Lung (tissue), 17 donors: ENCODE measurements at places on chromosomes 7 and 10.
A peak's percentile ranks its signal among the peaks of the same experiment; 100 is the strongest.

DNA sequence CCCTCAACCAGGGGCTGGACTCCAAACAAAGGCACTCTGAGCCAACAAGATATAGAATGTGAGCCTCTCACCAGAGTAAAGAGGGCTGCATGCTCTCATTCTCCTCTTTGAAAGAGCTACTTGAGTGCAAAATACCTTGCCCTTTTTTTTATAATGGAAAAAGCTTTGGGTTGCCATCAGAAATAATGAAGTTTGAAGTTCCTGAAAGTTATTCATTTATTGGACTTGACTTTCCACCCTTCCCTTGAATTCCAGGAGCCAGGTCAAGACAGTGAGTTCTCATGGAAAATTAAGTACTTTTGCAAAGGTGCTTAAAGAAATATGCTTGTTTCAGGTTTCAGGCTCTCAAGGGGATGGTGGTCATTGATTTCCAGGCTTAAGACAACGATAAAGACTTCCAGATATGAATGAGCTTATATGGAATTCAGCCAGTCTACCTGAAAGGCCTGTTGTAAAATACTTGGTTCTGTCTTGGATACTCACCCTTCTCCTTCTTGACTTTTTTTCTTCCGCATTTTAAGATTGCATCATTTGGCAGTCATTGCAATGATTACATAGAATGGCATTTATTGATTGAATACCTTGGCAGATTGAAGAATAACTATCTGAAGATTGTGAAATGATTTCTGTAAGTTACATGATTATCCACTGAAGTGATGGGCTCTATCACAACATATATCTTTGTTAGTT, 696.4 kb downstream of the INHBA start:
- H3K27me3 ChIP-seq, result no peaks in the 10 kb centered on the region
- H3K4me1 ChIP-seq, result no peaks in the 10 kb centered on the region
- no peak overlapping the region for H3K27ac ChIP-seq
- DNase-seq, result peak; percentile 32
- no peak overlapping the region for H3K4me3 ChIP-seq

DNA sequence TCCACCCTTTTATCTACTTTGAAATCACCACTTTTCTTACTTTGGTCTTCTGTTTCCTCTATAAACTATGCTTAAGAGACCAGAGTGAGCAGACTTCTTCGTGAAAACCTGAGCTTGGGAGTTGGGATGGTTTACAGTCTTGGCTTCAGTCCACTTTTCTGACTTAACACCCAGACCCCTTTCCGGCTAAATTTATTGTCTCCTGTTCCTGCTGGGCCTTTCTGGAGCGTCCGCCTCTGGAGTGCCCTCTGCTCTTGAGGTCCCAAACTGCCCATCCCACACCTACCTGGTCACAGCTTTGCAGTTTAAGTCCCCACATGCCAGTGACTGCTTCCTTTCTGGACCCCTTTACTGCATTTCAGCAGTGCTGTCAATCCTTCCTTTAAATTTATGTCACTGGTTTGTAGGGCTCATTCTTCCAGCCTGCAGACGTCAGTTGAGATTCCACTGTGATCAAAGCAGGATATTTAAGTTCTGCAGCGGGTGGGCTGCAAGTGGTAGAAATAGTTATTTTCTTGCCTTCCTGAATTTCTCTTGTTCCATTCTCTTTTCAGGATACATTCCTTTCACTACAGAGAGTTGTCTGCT, 80.3 kb downstream of the KAT6B start:
- H3K36me3 ChIP-seq, result no peaks in the 10 kb centered on the region
- peaks cover 11% of the 10 kb centered on the region for H3K4me1 ChIP-seq
- H3K27ac ChIP-seq, result no peak overlapping the region
- no peak for DNase-seq

DNA sequence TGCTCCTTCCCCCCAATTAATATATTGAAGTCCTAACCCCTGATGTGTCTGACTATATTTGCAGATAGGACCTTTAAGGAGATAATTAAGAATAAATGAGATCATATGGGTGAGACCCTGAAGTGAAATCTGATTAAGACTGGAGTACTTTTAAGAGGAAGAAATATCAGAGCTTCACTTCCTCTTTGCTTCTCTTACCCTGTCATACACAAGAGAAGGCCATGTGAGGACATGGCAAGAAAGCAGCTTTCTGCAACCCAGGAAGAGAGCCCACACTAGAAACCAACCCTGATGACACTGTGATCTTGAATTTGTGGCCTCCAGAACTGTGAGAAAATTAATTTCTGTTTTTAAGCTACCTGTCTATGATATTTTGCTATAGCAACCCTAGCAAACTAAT, 44.2 kb downstream of the JMJD1C start:
- H3K27me3 ChIP-seq, result no peaks in the 10 kb centered on the region
- H3K27ac ChIP-seq, result no peak overlapping the region
- H3K4me1 ChIP-seq, result peaks cover 1% of the 10 kb centered on the region
- H3K4me3 ChIP-seq, result no peak overlapping the region

GRCh38 chr7:6917258-6917657, 91.2 kb upstream of the CCZ1B start:
- no peaks in the 10 kb centered on the region for H3K4me1 ChIP-seq
- H3K36me3 ChIP-seq, result no peaks in the 10 kb centered on the region
- no peaks in the 10 kb centered on the region for H3K27me3 ChIP-seq
- DNase-seq, result no peak

DNA sequence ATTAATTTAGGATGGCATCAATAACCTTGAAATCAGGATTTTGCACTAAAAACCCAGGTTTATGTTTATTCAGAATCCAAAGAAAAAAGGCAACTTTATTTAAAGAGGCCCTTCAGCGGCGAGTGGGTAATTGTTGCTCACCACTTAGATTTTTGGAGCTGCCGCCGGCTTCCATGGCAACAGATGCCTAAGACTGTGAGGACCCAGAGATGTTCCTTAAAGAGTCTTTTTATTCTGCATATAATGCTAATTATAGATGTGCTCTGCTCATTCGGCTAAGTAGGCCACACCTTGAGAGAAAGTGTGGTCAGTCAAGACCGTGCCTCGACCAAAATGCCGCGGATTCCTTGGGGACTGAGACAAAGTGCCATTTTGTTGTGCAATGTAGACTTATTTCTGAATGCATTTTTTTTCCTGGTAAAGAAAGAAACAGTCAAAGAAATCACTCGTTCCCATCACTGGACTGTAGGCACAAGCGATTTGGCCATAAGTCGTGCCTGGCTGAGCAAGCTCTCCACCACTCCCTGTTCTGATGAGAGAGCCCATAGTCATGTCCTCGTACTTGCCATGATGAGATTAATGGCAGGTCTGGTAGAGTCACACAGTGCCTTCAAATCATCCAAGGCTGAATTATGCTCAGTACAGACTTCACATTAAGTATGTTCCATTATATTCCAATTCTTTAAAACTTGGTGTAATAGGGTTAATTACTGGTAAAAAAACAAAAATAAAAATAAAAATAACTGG, 21.4 kb upstream of the MGMT start:
- H3K4me1 ChIP-seq, result no peaks in the 10 kb centered on the region
- H3K4me3 ChIP-seq, result no peak overlapping the region
- H3K27me3 ChIP-seq, result no peaks in the 10 kb centered on the region
- H3K27ac ChIP-seq, result no peak overlapping the region

DNA sequence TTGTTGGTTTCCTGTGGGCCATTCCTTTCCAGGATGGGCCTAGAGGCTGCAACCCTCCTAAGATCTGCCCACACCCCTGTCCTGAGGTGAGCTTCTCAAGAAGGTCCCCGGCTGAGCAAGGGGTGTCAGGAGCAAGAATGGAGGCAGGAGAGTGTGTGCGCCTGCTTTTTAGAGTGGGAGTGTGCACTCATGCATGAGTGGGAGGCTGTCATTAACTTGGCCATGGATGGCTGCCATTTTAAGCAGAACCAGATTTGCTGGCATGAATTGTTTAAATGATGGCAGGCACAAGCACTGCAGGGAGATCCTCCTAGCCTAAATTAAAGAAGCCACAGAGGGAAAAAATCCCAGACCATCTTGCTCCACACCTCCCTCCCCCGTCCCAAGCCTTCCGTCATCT, 2.9 kb upstream of the SGPL1 start:
- H3K4me3 ChIP-seq, result no peak overlapping the region
- no peaks in the 10 kb centered on the region for H3K27me3 ChIP-seq
- no peak overlapping the region for H3K27ac ChIP-seq

- H3K4me3 ChIP-seq, result no peak overlapping the region
- H3K27ac ChIP-seq, result no peak overlapping the region
- H3K4me1 ChIP-seq, result no peaks in the 10 kb centered on the region
- DNase-seq, result no peak
- no peaks in the 10 kb centered on the region for H3K27me3 ChIP-seq
- no peaks in the 10 kb centered on the region for H3K36me3 ChIP-seq
These were observed 263.0 kb downstream of the GRID1 start for GRCh38 chr10:86103391-86104101.

DNA sequence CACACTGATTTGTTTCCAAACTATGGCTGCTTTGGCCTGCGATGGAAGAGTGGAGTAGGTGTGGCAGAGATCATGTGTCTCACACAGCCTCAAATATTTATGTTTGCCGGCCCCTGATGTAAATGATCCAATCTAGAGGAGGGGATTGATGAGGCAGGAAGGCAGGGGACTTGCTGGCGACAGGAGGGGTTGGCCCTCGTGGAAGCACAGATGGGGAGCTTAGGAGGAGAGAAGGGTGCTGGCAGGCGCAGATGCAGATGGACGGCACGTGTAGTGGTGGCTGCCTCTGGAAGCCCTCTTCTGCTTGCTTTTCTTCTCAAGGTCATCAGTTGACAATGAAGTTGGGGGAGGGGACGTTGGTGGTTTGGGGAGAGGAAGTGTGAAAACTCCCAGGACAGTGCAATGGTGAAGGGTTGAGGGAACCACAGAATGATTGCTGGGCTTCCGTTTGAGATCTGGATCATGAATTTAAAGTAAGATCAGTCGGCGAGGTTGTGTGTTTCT, 15.4 kb downstream of the COL13A1 start:
- H3K27me3 ChIP-seq, result no peaks in the 10 kb centered on the region
- H3K4me3 ChIP-seq, result no peak overlapping the region
- H3K27ac ChIP-seq, result no peak overlapping the region
- H3K4me1 ChIP-seq, result peaks cover 17% of the 10 kb centered on the region
- DNase-seq, result peak; percentile 94

DNA sequence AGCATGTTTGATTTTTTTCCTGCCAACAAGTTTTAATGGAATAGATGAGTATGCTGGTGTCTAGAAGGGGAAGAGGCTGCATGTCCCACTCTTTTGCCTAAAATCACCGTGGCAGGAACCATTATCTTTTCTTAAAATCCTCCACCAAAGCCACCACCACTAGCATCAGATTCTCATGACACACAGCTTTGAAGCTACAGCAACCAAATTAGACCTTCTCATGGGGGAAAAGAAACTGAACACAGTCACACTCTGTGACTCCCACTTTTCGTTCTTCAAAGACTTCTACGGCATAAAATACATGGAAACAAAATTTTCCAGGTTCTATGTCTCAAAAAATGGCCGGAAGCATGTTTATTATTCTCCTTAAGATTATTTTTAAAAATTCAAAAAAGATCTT, 81.8 kb downstream of the SGMS1 start:
- DNase-seq, result no peak
- H3K27ac ChIP-seq, result no peak overlapping the region
- no peaks in the 10 kb centered on the region for H3K36me3 ChIP-seq
